ENCODE measurements at places on chromosomes 5 and 9. TPM values are rescaled to one million over a fixed set of nuclear protein-coding genes. Genes with fewer than 3 reads are reported as not detected.

DNA sequence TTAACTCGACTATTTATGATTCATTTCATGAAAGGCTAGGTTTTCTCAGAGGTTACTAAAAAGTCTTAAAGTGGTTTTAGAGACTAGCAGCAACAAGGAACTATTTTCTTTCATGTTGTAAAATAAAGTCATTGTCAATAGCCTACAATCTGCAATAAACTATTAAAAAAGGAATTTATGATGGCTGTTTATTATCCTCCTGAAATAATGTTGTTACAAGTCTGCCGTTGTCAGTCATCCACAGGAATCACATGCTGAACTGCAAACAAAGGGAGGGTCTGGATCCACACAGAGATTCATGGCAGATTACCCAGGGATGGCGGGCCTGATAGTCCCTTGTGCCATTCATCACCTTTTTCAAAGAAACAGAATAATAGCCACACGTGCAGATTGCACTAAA is 49.2 kb downstream of the TMEM174 start:
- H3K4me1 ChIP-seq: no peaks in the 10 kb centered on the region
- H3K27me3 ChIP-seq: no peaks in the 10 kb centered on the region
- no peak for DNase-seq

- H3K4me3 ChIP-seq: peak overlapping the region; percentile 73
- H3K4me1 ChIP-seq: peaks cover 68% of the 10 kb centered on the region
- DNase-seq: no peak
- peak overlapping the region; percentile 80 for H3K27ac ChIP-seq
- no peaks in the 10 kb centered on the region for H3K36me3 ChIP-seq
Measured at GRCh38 chr9:137126786-137127185, 12.2 kb upstream of the GRIN1 start.

GRCh38 chr9:131839281-131840084 is 99.6 kb upstream of the RAPGEF1 start:
- no peak overlapping the region for H3K4me3 ChIP-seq
- H3K4me1 ChIP-seq: no peaks in the 10 kb centered on the region
- DNase-seq: no peak
- H3K36me3 ChIP-seq: no peaks in the 10 kb centered on the region
- H3K27ac ChIP-seq: no peak overlapping the region
- peaks cover 50% of the 10 kb centered on the region for H3K27me3 ChIP-seq

GRCh38 chr5:158058208-158059120 is 199.5 kb upstream of the CLINT1 start:
- H3K4me1 ChIP-seq: no peaks in the 10 kb centered on the region
- DNase-seq: no peak
- peaks cover 5% of the 10 kb centered on the region for H3K27me3 ChIP-seq
- H3K27ac ChIP-seq: no peak overlapping the region

DNA sequence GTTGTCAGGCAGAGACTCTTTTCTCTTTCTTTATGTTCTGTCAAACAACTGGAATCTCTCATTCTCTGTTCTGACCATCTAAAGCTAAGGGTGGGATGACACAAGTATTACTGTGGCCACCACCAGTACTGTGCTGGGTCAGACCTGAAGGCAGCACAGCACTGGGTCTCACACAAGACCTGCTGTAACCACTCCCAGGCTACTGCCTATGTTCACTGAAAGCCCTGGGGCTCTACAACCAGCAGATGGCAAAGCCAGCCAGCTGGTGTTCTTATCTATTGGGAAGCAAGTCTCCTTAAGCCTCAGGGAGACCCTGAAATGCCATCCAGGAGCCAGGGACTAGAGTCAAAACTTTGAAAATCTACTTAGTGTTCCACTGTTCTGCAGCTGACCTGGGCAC is 189.5 kb downstream of the SLCO4C1 start:
- H3K27ac ChIP-seq: no peak overlapping the region
- H3K4me3 ChIP-seq: no peak overlapping the region
- no peaks in the 10 kb centered on the region for H3K36me3 ChIP-seq
- no peaks in the 10 kb centered on the region for H3K27me3 ChIP-seq
- H3K4me1 ChIP-seq: no peaks in the 10 kb centered on the region

DNA sequence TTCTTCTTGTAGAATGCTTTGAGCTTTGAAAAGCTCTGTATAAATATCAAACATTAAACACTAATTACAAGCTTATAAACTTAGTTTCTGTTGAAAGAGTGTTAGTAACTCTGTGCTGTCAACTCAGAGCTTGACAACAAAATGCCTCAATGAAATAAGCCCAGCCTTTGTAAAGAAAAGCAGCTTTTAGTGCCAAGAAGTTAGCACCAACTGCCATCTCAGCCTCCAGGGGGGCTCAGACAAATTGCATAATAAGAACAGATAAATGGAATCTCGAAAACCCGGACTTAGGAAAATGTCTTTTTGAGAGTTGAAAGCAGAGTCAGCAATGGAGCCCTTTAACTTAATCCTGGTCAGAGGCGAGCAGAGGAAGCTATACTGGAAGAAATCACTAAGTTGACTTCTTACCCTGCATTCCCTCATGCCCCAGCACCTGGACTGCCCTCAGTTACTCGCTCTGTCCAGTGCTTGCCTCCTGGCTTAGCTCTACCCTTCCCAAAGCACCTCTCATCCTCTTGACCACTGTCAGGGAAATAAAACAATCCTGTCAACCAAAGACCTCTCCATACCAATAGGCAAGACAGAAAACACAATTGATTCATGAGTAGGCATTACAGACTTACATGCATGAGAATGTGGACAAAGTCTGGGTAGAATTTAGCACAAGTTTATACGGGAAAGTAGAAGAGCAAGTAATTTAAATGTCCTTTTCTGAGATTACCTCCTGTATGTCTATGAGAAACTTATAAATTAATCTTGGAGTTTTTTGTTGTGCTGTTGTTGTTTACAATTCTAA is 352.7 kb downstream of the ZNF608 start:
- H3K4me3 ChIP-seq: no peak overlapping the region
- H3K27me3 ChIP-seq: no peaks in the 10 kb centered on the region
- no peaks in the 10 kb centered on the region for H3K4me1 ChIP-seq
- no peak overlapping the region for H3K27ac ChIP-seq

IL5 gene
- total RNA-seq: not detected

CDH9 gene
- total RNA-seq: not detected

LCN9 gene
- not detected for total RNA-seq

AKNA gene
- 260 TPM for total RNA-seq

All from spleen (tissue), 13 donors.